ENCODE measurements at places on chromosomes 7 and 10.

- no peak for DNase-seq
Observed at GRCh38 chr7:148954766-148955165, 70.7 kb upstream of the EZH2 start.

DNA sequence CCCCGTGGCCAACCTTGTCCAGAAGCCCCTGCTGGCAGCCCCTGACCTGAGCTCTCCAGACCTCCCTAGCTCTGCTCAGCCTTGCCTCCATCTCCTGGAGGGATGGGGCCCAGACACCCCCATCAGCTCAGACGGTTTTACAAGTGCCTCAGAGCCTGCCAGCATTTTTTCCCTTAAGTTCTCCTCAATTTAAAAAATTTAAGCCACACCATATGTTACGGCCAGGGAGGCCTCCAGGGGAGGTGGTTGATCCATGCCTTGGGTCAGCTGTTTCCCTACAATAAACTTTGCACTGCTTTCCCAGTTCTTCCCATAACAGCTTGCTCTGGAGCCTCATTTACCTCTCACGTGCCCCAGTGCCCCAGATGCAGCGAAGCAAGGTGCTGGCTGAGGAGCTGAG, 143.5 kb downstream of the RGS10 start:
- DNase-seq = no peak

- DNase-seq = no peak
Observed at GRCh38 chr10:52314822-52315552, 906 bp downstream of the DKK1 start.

GRCh38 chr7:5420881-5421713, 2.5 kb downstream of the TNRC18 start:
- DNase-seq = no peak

DNA sequence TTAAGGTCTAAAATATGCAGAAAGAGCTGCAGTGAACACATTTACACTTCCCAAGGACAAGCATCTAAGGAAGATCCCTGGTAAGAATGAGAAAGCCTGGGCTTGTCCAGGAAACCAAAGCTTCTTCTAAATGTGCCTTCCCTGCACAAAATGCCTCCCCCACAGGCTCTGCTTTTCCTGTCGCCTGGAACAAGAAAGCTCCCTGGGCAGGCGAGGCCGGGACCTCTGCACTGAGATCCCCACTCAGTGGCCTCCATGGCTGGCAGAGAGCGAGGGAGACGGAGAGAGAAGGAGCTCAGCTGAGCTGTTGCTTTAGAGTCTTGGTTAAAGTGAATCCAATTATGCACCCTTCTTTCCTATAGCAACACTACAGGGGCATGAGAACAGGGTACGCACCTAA, 75.6 kb downstream of the AMZ1 start:
- DNase-seq = no peak

GRCh38 chr10:6423413-6424170, 156.5 kb downstream of the PRKCQ start:
- DNase-seq = no peak

- no peak for DNase-seq
Observed at GRCh38 chr7:73308074-73308664, 457 bp downstream of the NSUN5 start.

DNA sequence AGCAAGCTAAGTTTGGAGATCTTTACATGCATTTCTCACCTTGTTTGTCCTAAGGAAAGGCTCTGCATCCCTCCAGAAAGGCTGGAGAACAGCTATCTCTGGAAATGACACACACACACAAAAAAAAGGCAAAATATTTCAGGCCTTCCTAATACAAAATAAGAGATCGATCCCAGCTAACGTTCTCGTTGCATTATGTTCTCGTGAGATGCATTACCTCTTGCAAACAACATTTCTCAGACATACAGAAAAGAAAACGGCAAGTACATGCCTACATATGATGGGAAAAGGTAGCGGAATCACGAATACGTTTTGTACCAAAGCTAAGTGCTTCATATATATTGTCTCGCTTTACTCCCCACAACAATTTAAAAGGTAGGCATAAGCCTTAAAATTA, 488 bp downstream of the MTERF1 start:
- DNase-seq = no peak

Data from T-helper 2 cell (primary cell).